ENCODE measurements at places on chromosomes 1 and 21.

DNA sequence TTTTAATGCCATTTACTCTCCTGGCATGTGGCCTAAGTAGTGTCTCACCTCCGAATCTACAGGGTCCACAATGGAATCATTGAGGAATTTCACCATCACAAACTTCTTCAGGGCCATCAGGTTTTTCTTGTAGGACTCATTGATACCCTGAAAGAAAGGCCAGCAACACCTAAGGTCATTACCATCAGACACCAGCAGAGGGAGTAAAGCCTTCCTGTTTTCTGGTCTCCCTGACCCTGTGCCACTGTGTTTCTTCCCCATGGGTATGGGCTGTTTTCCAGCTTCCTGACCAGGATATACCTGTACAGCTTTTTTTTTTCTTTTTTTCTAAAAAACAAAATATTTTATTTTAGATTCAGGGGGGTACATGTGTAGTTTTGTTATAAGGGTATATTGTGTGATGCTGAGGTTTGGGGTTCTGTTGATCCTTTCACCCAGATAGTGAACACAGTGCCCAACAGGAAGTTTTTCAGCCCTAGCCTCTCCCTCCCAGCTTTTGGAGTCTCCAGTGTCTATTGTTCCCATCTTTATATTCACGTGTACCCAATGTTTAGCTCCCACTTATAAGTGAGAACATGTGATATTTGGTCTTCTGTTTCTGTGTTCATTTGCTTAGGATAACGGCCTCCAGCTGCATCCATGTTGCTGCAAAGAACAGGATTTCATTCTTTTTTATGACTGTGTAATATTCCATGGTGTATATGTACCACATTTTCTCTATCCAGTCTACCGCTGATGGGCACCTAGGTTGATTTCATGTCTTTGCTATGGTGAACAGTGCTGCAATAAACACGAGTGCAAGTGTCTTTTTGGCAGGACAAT is 18.3 kb downstream of the PPT1 start:
- DNase-seq, result peak; percentile 76

- DNase-seq, result no peak
Observed at GRCh38 chr1:161720956-161721737, at the start of gene FCRLB. FCRLB (plus strand) TSS chr1:161721544; CDS start chr1:161722673, 1,129 bp downstream.

DNA sequence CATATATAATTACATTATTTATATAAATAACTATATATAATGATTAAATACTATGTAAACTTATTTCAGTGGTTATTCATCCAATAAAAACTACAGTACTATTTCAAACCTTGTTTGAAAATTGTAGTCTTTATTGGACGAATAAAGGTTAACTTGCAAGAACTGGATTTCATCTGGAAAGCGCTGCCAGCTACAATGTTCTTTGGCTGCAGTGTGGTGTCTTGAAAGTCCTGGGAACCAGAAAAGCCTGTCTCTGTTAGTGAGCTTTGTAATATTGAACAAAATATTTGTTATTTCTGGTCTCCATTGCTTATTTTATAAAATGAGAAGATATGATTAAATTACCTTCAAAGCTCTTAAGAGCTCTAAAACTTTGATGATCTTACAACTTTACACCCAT is 763.6 kb downstream of the ADGRL2 start:
- DNase-seq, result no peak

DNA sequence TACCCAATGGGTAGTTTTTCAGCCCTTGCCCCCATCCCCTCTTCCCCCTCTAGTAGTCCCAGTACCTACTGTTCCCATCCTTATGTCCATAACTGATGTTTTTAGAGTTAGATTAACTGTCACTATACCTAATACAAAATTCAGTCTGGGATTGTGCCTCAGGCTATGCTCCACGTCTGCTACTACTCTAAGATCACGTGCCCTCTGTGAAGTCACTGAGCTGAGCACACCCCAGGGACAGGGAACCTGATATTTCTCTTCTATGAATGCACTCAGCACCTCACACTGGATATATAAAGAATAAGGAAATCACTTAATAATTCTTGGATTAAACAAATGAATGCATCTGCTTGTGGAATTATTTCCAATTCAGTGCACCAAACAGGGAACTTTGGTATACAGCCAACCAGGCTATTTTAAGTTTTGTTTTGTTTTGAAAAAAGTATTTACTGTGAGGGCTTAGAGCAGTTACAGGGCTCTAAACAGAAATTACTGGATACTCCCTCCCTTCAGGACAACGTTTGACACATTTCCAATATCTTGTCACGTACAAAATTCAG is 307.9 kb downstream of the SMYD3 start:
- no peak for DNase-seq

- no peak for DNase-seq
Observed at GRCh38 chr1:169814265-169814664, 19.6 kb upstream of the METTL18 start.

DNA sequence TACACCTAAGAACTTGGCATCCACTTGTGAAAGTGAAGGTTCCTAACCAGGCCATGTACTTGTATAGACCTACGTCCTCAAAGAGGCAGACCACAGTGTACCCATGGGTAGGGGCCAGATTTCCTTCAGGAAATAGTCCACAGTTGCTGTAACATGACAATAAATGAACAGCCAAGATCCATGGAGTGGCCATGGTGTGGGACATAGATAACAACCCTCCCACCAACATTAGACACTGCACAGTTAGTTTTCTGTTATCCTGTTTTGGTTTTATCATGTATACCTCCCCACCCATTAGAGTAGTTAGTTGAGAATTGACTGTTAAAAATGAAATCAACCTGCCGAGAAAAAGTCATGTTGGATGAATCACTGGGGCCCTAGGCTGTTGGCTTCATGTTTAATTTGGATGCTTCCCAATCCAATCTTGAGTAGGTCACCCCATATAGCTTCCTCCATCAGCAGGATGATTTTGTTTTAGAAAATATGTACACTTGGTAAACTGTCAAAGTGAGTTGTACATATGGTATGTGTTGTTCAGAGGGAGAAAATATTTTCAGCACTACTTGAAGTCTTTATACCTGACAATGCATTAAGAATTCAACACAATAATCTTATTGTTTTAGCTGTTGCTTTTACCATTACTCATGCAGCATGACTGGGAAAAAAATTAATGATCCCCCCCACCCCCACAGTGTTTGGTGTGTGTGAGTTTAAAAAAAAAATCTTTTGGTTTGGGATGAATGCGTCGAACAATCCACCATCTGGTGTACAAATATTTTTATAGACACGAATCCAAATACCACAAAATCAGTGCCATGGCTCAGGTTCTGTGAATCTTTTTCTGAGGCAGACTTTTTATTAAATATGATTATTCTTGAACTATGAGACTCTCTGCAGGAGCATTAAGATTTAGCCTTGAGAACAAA is 88.3 kb upstream of the ARHGAP29 start:
- no peak for DNase-seq

Measured in CD4-positive, alpha-beta T cell (primary cell).